ENCODE measurements at places on chromosomes 3 and 15.
A peak's percentile ranks its signal among the peaks of the same experiment; 100 is the strongest.

- no peak for DNase-seq
These were observed 261.2 kb upstream of the DNAJC19 start for GRCh38 chr3:181250714-181251113.

- DNase-seq, result peak; percentile 36
These were observed 289.0 kb upstream of the RASGRP1 start for GRCh38 chr15:38853608-38854007.

GRCh38 chr15:33242165-33242564 is 47.7 kb upstream of the FMN1 start:
- peak; percentile 82 for DNase-seq

- no peak for DNase-seq
These were observed 41.5 kb downstream of the IDH2 start for GRCh38 chr15:90060797-90061196.

DNA sequence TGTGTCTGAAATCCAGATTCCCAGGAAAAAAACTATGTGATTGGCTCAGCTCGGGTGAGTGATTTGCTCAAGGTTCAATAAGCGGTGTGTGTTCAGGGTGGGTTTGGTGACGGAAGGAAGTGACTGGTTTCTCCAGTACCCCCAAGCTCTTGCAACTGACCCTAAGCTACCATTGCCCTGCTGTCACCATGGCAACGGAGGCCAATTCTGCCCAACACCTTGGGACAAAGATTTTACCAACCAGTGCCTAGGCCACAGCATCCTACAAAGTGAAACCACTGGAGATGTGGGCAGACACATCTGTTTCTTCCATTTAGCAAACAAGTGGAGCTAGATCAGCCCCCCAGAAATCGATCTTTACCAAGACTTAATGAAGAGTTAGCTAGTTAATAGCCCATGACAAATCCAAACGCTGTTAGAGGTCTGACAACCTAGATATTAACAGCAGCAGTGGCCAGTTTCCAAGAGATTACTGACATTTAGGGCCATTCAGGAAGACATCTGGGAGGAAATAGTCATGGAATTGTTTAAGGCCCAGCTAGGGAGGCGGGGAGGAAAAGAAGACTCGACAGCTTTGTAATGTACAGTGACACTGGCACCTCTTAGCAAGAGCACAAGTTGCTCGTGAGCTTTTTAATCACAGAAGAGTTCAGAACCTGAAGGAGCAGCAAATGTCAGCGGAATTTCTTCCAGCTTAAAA is 195.9 kb downstream of the SLCO3A1 start:
- DNase-seq, result no peak

DNA sequence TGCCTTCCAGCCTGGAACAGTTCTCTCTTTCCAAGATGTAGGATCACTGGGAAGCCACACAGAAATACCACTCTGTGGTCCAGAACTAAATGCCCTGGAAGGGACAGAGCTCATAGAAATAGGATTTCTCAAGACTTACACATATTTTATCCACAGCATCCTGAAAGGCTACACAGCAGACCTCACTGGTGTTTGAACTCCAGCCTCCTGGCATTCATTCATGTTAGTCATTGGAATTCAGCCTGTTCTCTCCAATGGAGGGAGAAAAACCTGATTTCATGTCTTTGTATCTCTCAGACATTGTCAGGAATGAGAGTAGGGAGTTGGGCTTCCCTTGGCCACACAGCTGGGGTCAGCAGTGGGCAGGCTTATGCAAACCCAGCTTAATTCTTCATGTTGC is 121.1 kb upstream of the PPP2R3A start:
- no peak for DNase-seq

GRCh38 chr3:14154276-14154675 is 24.1 kb downstream of the XPC start:
- no peak for DNase-seq

- no peak for DNase-seq
These were observed 53.5 kb downstream of the TLNRD1 start for GRCh38 chr15:81054236-81054635.

DNA sequence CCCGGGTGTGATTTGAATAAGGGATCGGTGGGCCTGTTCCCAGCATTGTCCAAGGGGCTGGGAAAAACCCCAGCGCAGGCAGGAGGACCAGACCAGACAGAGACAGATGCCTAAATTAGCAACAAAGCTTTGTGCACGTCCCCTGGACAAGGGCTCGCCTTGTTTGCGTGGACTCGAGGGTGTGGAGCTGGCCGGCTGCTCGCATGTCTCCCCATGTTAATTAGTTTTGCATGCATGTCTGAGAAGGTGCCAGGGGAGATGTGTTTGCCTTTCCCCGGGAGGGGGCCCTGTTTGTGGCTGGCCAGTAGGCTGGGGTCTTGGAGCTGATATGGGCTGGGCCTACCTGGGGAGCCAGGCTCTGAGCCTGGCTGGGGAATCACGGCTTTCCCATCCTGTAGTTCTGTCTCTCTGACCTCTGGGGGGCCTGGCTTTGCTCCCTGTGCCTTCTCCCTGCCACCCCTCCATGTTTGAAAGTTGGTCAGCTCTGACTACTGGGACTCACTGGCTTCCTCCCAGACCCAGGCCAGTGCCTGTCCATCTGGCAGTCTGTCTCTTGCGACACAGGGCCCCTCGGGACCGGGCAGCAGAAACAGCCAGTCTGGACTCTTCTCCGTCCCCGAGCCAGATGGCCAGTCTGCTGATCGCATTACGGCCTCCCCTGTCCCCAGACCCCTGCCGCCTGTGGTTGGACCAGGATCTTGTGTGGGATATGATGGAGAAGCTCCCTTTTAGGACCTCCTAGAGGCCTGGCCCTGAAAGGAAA is 55.4 kb upstream of the POLG start:
- no peak for DNase-seq

DNA sequence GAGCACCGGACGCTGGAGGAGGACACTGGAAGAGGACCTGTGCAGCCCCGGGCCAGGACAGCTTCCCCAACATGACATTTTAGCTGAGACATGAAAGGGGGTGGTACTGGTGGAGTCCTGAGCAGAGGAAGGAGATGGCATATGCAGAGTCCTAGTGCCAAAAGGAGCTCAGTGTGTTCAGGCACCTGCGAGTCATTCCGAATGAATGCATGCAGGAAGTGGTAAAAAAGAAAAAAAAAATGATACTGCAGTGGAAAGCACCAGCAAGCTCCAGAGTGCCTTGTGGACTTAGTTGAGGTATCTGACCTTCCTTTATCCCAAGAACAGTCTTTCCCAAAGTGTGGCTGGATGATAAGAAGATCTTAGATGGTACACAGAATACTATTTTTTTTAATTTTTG is 6.6 kb upstream of the ZNF148 start:
- DNase-seq, result peak; percentile 55

DNA sequence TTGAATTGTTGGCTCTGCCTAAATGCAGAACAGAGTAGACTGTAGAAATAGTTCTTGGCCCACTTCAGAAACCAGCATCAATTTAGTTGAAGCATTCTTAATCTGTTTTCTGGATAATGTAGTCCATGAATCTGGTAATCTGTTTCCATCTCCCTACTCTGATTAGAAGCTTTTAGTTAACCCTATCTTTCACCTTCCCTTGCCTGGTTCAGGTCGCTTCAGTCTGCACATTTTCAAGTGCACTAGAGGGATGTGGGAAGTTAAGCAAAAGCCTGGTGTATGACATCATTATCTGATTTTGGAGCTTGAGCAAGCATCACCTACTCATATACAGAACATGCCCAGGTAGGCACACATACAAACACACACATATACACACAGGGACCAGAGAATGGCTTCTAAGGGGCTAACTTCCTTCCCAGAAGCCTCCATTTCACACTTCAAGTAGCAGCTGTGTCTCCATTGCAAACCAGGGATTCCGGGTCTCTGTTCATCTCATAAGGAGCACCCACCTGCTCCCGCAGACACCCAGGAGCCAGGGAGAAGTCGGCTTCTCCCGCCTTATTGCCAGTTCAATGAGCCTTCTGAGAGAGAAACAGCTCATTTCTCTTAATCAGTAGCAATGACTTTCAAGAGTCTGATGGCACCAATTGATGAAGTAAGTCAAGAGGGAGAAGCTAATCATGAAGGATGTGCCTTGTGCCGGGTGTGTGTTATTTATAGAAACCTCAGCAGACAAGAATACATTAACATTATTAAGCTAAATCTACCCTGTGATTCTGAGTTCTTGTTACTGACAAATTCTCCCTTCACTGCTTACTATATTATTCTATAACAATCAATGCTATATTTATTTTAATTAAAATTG is 347.9 kb upstream of the STAC start:
- no peak for DNase-seq

GRCh38 chr3:19190602-19191001 is 42.3 kb downstream of the KCNH8 start:
- DNase-seq, result no peak

- no peak for DNase-seq
These were observed 8.0 kb upstream of the ALG1L2 start for GRCh38 chr3:130073582-130073981.

DNA sequence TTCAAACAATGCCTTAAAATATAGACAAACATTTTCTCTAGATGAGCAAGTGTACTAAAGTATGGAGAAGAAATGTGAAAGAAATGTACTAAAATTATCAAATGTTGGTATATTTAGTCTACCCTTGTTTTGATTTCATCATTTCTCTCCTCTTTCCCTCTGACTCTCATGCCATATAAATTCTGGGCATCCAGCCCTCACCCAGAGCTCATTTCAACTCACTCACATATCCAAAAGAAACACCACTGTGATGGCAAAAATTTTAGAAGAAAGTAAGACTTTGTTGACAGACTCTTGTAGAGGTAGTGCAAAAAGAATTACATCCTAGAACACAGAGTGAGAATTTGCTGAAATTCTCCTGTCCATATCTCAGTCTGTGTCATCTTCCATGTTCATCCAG is 377.8 kb upstream of the SUCLG2 start:
- no peak for DNase-seq

GRCh38 chr3:28590216-28590615 is 241.6 kb upstream of the AZI2 start:
- no peak for DNase-seq

DNA sequence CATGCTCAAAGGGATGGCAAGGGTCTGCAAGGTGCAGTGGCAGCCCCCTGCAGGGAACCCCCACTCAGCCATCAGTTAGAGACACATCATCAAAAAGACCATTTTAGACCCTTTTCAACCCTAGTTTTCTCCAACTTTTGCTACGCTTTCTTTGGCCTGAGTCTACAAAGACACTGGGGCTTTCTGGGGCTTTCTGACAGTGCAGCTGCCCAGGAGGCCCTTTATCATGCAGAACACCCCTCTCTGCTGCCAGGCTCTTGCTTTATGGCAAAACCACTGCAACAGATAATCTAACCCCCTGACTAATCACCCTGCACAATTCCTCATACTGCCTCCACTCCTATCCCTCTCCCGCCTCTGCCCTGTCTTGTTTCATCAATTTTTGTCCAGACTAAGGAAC is 2.4 kb downstream of the NMNAT3 start:
- DNase-seq, result no peak

GRCh38 chr15:67607329-67607728 is 64.8 kb downstream of the MAP2K5 start:
- no peak for DNase-seq

GRCh38 chr15:39430389-39430788 is 150.5 kb upstream of the THBS1 start:
- peak; percentile 10 for DNase-seq

DNA sequence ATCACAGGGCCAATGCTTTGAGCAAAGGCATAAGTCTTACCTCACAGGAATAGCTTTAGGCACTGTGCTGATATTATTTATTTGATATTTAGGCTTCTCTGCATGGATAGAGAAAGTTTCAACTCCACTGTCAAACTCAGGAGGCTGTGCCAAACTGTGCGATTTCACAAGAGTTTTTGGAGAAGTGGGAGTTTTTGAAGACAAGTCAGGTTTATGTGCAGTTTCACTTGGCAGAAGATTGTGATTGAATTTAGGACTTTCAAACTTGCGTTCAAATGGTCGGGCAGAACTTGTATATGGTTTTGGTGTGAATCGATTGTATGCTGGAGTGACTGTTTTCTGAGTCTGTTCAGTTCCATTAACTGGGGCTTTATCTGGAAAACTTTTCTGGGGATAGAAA is 113.7 kb downstream of the TJP1 start:
- no peak for DNase-seq

DNA sequence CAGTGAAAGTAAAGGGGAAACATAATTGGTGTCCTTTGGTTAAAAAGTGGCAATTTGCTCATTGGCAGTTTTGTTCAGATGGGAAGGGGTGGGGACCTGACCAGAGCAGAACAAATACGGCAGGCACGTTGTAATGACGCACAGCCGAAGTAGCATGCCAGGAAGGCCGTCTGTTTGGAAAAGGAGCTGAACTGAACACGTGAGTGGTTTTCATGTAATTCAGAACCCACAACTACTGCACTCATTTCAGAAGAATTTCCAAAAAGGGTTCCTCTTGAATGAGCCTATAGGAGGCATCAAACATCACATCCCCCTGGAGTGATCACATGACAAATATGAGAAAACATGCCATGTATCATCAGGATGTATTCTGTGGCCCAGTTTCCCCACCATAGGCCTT is 42.9 kb upstream of the LMCD1 start:
- no peak for DNase-seq

DNA sequence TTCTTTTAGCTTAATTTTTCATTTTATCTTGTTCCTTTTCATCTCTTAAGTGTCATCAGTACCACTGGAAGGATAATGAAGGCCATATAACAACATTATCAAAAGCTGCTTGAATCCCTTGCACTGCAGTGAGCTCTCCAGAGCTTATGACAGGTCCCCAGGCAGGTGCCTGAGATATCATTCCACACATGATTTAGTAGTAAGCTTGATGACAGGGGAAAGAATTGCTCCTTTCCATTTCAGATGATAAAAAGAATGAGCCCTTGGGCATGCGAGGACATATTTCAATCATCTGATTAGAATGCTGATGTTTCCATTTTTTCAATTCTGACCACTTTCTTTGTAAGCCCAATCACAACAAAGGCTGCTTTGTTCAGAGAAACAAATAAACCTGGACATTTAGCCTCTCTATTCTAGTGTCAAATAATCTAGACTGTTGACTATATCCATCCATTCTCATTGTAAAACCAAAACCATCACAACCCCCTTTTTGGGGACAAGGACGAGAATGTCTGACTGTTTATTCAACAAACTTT is 567.8 kb downstream of the IGSF11 start:
- DNase-seq, result no peak

DNA sequence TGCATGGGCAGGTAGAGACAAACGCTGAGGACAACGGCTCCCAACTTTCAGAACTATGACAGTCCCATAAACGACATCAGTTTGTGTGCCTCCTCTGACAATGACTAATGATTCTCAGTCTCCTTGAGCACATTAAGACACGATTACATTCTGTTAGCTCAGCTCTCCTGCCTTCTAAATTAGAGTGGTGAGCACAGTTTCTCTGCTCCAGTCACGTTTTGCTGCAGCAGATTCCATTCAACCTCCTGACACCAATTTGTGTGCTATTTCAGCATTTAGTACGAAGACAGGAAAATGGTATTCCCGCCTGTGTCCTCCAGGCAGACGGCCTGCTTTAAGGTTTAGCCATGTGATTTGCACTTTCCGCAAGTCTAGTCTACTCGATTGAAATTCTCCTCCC is 458.4 kb upstream of the CFAP20DC start:
- DNase-seq, result no peak

DNA sequence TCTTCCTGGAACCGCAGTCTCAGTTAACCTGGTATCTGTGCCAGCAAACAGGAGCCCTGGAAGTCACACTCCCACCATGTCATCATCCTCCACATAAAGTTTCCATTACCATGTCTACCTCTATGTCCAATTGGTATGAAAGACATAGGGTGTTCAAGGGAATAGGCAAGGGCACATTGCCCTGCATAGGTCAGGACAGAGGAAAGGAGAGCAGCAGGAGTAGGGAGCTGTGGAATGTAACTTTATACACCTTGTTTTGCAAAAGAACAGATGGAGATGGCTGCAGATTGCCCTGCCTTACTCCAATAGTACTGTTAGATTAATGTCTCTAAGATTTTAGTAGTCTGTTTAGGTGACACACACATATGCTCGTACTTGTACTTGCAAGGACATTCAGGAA is 1056.4 kb downstream of the NTRK3 start:
- no peak for DNase-seq

Measured in urothelium cell line (cell line).